ENCODE measurements at places on chromosomes 7 and 10.

DNA sequence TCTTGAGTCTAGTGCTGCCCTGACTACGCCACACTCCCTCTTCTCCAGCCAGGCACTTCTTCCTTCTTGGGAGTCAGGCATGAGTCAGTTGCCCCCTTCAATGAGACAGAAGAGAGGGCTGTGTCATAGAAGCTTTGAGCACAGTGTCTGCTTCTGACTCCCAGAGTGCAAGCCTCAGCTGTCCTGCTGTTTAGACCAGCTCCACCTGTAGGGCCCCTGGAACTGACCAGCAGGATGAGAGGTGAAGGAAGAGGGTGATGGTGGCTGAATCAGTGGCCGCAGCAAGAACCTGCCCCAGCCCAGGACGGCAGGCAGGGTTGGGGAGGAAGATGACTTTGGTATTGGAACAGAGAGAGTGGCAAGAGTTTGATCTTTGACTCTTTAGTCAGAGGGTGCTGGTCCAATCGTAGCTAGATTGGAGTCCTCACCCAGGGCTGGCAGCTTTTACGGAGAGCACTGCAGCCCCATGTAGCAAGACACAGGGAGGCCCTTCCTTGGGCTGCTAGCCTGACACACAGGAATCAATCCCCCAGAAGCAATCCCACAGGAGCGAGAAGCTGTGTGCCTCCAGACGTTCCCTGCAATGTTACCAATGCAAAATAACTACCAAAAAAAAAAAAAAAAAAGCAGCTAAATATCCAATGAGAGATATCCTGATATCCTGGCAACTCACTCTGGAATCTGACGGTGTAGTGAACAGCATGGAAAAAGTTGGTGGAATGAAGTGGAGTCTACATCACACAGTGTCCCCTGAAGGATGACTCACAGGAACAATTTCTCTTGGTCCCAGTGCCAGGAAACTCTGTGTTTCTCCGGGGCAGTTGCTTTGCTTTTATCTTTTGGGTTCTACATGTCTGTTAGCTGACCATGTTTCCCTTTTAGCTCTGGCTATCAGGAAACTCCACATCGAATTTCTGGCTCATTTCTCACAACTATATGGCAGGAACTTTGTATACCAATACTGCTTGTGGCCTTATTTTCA lies 6.9 kb downstream of the C10orf62 start:
- peak; percentile 82 for DNase-seq

DNA sequence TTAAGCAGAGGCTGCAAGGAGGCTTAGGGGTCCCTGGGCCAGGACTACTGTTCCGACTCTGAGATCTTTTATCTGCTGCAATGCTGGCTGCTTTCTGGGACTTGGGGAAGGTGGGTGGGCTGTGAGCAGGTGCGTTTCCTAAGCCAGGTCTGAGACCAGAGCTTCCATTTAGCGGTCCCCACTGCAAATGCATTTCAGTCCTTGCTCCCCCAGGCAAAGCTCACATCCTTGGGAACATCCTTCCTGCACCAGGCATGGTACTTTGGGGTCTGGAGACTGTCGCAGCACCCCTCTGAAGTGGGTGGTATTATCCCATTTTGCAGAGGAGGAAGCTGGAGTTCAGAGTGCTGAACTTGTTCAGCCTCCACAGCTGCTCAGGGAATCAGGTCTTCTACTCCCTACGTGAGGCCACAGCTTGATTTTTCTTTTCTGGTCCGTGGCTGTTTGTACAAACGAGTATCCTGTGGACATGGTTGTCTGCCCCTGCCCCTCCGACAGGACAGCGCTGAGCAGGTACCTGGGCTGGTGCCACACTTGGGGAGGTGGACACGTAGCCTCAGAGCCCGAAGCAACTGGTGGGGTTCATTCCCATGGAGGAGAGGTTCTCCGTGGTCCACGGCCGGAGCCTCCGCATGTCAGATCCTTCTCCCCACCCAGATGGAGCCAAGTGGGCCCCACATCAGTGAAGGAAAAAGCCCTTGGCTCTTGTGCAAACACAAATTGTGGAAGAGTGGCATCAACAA lies 20.0 kb downstream of the ZMIZ1 start:
- no peak for DNase-seq

- no peak for DNase-seq
These were observed 68.4 kb downstream of the CACNA2D1 start for GRCh38 chr7:82375129-82375528.

GRCh38 chr10:128622706-128623105 lies 496.5 kb upstream of the MKI67 start:
- DNase-seq: no peak

GRCh38 chr7:137847568-137848050 lies 835 bp upstream of the DGKI start:
- no peak for DNase-seq

DNA sequence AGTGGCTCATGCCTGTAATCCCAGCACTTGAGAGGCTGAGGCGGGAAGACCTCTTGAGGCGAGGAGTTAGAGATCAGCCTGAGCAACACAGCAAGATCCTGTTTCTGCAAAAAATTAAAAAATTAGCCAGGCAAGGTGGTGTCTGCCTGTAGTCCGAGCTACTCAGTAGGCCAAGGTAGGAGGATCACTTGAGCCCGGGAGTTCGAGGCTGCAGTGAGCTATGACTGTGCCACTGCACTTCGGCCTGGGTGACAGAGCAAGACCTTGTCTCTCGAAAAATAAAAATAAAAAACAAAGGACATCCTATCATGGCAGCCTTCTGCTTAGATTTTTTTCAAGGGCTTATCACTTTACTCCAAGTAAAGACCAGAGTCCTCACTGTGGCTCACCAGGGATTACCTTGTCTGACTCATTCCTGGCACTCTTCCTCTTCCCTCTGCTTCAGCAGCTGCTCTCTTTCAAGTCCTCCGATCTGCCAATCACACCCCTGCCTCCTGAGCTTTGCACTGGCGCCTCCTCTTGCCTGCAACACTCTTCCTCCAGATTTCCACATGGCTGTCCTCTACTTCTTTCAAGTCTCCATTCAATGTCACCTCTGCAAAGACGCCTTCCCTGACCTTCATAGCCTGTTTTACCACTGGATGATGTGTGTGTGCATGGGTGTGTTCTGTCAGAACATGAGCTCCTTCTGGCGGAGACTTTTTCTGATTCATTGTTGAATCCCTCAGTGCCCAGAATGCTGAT lies 7.7 kb downstream of the PRTFDC1 start:
- peak; percentile 69 for DNase-seq

- DNase-seq: no peak
These were observed 22.7 kb downstream of the ZNF365 start for GRCh38 chr10:62396864-62397263.

DNA sequence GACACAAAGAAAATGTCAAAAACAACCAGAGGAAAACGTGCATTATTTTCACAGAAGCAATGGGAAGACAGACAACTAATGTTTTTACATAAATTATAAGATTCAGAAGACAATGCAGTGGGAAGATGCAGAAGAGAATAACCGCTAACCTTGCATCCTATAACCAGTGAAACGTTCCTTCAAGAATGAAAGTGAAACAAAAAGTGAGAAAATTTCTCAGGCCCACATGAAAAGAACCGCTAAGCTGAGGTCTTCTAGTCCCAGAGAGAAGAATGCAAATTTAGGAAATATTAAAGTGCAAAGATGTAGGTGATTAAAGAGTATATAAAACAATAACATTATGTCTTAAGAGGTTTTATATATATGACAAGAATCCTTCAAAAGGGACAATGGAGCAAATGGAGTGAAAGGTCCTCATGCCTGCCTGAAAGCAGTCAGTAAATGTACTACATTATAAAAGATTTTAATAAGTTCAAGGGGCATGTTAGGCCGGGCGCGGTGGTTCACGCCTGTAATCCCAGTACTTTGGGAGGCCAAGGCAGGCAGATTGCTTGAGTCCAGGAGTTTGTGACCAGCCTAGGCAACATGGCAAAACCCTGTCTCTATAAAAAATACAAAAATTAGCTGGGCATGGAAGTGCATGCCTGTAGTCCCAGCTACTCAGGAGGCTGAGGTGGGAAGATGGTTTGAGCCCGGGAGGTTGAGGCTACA lies 43.1 kb upstream of the DDC start:
- no peak for DNase-seq

DNA sequence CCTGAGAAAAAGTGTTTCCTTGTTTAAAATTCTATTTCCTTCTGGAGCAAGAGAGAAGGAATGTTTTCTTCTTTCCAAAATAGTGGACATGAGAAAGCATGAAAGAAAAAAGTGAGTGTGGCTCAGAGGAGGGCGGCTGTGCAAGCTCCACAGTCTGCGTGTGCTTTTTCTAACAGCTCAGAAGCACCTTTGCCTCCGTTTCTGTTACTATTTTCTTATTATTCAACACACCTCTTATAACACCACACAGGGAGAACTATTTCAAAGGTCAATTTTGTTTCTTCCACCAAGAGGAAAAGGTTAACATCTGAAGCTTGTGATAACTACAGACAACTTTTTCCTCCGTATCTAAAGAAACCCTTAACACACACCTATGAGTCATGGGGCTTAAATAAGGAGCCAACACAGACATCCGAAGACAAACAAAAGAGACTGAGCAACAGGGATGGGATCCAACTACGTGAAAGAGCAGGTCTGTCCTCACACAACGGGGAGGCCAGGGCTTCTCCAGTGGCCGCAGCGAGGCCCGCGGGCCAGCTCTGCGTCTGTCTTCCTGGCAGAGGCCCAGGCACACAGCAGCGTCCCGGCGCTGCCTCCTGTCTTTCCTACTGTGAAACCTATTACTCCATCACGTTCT lies 36.2 kb upstream of the NCAPG2 start:
- peak; percentile 82 for DNase-seq

DNA sequence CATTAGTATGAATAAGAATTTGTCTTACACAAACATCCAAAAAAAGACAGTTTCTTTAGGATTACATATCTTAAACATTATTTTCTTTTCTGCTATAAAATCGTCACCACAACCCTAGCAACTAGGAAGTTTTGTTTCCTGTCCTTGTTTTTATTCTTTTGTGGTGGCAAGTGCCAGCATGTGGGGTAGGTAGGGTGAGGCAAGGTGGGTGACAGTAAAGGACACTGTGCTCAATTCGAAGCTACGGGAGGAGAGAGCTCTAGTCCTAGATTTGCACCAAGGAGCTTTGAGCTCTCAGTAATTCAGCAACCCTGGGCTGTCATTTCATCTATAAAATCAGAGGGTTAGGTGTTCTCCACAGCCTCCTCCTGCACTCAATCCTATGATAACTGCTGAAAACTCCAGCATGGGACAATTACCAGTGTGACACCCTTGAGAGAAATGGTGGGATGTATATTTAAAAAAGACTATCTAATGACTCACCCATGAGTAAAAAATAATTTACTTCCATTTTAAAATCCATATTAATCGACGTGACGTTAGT lies 187.1 kb downstream of the FAM107B start:
- DNase-seq: no peak

DNA sequence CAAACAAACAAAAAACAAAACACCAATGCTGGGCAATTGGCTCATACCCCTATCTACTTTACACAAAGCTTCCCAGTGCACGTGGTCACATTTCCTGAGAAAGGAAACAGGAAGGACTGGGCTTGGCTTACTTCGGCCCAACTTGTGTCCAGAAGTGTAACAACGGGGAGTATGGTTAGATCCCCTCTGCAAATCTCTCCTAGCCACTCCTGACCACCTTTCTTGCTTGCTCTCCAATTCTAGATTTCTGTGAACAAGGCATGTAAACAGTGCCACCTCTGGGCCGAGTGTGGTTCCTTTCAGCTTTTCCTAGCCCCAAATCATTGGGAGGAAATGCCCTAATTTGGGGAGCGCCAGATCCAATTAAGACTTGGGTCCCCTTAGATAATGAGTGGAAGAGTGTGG lies 21.0 kb upstream of the FRAT2 start:
- no peak for DNase-seq

DNA sequence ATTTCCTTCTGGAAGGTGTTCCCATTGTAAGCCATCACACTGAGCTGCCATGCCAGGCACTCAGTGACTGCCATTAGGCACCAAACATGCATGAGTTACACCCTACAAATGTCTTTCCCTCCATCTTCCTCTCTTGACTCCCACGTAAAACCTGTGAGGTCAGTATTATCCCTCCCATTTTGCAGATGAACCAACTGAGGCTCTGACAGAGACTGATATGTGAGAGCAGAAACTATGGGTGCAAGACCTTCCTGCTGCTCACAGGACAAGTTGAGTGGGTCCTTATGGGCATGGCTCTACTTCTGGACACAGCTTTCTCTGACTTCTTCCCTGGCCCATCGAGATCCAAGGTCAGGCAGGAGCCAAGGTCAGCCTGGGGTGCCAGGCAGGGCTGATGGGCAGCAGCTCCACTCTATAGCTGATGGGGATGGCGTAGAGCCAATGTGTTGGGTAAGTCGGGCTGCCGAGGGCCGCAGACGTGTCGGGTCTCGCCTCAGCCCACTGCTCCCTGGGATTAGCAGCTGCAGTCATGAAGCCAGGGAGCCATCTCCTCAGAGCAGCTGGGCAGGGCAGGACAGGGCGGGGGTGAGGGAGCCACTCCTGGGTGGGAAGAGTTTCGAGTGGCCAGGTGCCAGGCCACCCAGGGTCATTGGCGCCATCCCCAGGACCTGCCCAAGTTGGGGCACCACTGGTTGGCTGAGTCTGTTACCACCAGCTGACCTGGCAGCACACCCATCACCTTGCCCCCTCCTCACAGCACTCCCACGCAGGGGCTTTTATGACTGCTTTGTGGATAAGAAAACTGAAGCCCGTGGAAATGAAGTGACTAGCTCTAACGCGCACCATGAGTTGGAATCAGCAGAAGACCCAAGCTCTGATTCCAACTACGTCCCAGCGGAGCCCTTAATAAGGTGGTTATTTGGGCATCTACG lies 117.8 kb upstream of the ZMIZ1 start:
- DNase-seq: no peak

- DNase-seq: no peak
These were observed 289.6 kb downstream of the POM121L12 start for GRCh38 chr7:53325061-53325460.
